ENCODE measurements at places on chromosomes 1 and 21.

GRCh38 chr1:241848686-241849344 is 811 bp downstream of the EXO1 start:
- DNase-seq = no peak

- DNase-seq = no peak
These were observed 10.1 kb upstream of the PADI1 start for GRCh38 chr1:17194615-17195528.

GRCh38 chr1:244286341-244286740 is 165.4 kb downstream of the ADSS2 start:
- no peak for DNase-seq

- no peak for DNase-seq
These were observed 39.0 kb downstream of the SLC37A1 start for GRCh38 chr21:42552407-42553336.

DNA sequence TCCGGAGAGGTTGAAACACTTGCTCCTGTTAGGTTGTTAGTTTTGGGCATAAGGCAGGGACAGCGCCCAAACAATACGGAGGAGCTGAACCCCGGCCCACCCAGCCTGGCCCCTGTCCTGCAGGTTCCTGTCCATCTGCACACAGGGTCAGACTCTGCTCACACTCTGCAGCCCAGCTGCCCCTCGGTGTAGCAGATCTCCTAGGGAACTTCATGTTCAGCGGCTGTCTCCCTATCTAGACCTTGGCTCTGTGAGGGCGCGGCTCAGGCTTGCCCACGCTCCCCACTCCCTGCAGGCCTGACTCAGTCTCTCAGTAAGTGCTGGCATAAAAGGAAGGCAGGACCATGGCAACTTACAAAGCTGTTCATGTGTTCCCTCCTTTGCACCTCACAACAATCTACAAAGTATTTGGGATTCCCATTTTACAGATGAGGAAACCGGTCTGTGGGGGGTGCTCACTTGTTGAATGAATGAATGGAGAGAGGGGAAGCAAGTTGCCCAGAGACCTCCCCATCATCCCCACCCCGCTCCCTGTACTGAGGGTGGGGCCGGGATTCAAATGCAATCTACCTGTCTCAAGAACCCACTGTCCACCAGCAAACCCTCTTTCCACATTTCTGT is 26.2 kb downstream of the ACOT11 start:
- DNase-seq = no peak

GRCh38 chr1:234772345-234773147 is 162.6 kb upstream of the IRF2BP2 start:
- no peak for DNase-seq

- DNase-seq = no peak
These were observed 32.1 kb downstream of the IL12RB2 start for GRCh38 chr1:67339623-67340343.

DNA sequence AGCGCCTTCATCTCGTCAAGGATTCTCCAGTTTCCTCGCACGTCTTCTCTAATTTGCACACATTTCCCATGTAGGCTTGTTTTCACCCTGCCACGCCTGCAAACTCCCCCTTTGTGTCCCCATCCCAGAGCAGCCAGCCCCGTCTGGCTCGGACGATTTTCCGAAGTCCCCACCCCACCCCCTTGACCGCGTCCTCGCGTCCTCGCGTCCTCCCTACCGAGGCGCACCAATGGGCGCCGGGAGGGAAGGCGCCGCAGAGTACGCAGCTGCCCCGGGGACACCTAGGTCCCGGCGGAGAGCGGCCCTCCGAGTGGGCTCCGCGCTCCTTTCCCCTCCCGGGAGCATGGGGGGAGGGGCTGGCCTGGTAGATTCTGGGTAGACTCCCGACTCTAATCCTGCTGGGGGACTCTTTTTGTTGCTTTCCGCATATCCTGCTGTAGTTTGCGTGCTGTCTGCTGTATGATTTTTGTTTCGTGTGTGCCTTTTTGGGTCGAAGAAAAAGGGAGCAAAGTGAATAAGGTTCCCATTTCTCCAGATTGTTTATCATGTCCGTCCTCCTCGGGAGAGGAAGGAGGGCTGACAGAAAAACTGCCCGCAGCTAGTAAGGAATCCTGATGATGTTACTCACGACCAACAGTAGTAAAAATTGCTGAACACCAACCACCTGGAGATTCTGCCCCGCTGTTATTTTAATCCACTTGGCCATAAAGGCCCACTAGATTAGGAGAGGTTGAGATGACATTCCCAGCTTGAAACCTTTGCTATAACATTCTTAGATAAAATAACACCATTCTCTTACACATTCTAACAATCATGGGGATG is 1.5 kb downstream of the CACHD1 start:
- peak; percentile 10 for DNase-seq

- DNase-seq = no peak
These were observed 27.1 kb downstream of the SAMSN1 start for GRCh38 chr21:14519000-14519399.

GRCh38 chr1:90282811-90283210 is 287.9 kb downstream of the ZNF326 start:
- no peak for DNase-seq

DNA sequence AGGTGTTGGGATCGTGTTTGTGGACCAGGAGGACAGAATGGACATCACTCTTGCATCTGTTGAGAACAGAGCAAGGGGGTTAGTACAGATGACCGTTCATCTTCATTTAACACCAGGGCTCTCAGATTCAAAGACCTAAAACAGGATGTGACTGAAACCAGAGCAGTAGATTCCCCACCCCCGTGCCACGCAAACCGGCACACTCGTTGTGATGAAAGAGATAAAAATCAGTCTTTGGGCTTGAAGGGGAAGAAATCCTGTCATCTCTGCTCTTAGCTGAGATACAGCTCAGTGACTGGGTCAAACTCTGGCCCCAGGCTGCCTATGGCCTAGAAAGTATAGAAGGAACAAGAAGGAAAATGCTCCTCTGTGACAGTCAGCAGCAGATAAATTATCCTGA is 146.2 kb upstream of the KRTAP19-8 start:
- DNase-seq = no peak

- DNase-seq = no peak
These were observed 77.1 kb upstream of the CD55 start for GRCh38 chr1:207244409-207244801.

DNA sequence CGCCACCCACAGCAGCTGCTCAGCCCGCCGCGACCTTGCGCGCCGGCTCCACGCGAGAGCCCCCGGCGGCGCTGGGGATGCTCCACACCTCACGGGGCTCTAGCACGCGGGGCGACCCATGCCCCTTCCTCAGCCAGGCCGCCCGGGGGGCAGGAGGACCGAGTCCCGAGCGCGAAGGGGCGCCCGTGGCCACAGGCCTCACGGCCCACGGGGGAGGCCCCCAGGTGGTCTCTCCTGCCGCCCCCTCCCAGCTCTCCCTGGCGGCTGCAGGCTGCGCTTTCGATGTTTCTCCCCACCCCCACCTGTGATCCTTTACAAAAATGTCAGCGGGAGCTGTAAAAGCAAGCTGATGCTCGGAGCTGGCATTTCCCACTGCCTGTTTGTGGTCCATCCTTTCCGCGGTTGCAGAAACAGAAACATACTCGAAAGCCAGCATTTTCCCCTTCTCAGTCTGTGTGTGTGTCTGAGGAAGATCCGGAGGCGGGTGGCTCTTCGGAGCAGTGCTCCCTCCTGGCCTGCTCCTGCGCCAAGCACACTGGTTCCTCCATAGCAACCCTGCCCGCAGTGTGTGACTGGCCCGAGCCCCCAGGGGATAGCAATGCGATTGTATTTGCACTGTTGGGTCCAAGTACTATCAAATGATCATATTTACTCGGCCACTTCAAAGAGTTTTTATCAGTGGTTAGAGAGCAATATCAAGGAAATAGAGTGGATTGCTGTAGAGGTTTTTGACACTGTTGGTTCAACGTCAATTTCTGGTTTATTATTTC is 2.1 kb downstream of the KIF26B start:
- no peak for DNase-seq

DNA sequence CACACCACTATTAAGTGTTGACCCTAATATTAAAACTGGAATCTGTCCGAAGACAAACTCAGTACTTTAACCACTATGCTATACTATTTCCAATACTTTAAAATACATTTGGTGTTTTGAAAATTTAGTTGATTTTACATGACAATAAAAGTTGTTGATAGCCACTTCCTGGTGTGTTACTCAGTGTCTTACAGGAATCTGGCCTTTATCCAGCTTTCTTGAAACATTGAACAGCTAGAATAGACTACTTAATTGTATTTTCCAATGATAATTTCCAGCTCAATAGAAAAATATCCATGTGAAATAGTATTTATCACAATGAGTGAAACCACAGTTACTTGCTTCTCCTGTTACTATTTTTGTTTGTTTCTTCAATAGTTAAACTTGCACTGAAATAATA is 369.6 kb upstream of the ADGRL4 start:
- no peak for DNase-seq

- DNase-seq = no peak
These were observed 14.8 kb upstream of the SLC45A1 start for GRCh38 chr1:8303141-8303540.

DNA sequence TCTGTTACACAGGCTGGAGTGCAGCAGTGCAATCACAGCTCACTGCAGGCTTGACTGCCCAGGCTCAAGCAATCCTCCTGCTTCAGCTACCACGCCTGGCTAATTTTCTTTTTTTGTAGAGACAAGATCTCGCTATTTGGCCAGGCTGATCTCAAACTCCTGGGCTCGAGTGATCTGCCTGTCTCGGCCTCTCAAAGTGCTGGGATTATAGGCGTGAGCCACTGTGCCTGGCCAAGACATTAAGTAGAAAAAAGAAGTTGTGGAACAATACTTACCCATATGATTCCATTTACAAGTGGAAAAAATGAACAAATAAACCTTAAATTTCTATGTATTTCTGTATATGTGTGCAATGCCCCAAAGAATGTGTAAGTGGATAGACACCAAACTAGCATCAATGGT is 30.3 kb upstream of the ID3 start:
- no peak for DNase-seq

DNA sequence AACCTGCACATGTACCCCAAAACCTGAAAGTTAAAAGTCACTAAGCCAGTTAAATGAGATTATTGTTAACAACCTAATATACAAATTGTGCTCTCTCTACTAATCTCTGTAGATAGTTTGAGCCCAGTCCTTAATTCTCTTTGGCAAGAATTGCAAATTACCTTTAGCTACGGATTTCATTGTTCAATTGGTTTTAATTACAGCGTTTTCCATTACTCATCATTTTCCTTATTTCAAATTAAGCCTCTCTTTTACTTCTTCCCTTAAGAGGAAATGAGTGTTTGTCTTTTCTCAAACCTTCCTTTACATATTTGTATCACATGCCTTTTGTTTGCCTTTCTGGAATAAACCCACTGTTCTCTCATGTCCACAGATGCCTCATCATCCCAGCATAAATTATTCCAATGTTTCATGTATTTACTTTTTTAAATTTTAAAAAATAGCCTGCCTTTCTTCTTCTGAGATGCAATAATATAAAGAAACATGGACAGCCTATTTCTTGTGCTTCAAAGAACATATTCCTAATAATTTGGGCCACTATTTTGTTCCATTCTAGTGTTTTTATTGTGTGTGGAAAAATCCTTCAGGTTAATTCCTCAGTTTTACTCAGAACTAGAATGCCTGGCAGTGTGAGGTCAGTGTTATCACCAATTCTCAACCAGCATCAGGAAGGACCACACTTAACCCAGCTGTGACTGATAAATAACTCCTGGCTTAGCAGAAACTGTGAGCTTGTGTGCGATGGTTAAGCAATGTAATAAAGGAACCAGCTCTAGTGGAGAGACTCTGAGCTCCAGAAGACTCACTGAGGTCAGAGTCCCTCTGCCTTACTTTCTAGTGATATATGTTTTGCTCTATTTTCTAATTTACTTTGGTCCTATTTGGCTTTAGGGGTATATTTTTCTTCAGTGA is 600.5 kb downstream of the LTN1 start:
- DNase-seq = no peak

DNA sequence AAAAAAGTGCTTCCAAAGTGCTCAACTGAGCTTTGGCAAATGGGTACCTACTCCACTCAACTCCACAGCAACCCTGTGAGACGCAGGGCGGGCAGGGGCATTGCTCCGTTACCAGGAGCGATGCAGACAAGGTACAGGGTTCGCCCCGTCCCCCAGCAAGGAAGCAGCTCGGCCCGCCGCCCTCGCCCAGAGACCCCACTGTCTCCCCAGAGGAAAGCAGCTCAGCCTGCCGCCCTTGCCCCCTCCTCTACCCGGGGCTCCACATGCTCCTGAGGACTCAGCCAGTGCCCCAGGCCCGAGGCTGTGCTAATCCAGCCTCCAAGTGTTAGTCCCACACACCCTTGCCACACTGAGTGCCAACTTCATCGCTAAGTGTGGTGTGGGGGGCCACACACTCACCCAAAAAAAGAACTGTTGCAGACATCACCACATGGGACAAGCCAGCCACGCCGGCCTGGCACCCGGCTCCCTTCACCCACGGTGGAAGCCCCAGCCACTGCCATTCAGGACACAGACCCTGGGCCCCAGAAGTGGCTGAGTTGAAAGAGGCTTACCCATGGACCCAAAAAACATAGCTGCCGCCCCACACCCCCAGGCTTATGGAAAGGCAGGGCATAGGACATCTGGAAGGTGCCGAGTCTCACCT is 26.3 kb downstream of the WDR4 start:
- DNase-seq = no peak

- no peak for DNase-seq
These were observed 400.5 kb downstream of the GPATCH2 start for GRCh38 chr1:217230412-217230811.

- no peak for DNase-seq
These were observed 27.8 kb upstream of the GPR153 start for GRCh38 chr1:6288665-6289064.

DNA sequence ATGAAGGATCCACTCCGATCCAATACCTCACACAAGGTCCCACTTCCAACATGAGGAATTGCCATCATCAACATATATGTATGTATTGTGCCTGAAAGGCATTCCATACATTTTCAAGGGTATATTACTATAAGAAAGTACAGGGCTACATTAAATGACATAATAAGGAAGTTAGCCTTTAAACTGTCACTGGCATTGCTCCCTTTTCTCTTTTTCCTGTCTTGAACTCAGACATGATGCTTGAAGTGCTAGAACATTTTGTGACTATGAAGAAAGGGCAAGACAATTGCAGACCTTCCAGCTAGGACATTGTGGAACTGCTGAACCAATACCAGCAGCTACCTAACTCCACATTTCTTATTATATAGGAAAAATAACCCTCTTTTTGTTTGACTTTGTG is 2.9 kb upstream of the TSPAN2 start:
- DNase-seq = no peak

- DNase-seq = no peak
These were observed 15.1 kb downstream of the FOXJ3 start for GRCh38 chr1:42319871-42320484.

- no peak for DNase-seq
These were observed 2.6 kb downstream of the PTTG1IP start for GRCh38 chr21:44870748-44871495.

DNA sequence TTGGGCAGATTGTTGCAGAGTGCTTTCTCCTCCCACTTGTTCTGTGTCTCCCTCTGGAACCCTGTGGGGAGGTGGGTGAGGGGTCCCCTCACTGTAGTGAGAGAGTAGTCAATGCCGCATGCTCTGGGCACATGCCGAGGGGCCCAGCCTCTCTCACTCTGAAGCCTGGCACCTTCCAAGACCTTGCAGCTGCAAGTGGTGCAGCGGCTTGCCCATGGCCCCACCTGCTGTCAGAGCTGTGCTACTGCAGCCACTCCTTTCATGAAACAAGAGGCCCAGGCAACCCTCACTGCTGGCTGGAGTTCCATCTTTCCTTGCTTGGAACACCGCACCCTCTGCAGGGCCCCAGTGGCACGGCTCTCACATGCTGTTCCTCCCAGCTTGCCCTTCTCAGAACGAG is 58.4 kb upstream of the COL6A1 start:
- DNase-seq = no peak

GRCh38 chr1:231628207-231628876 is 1.8 kb downstream of the DISC1 start:
- no peak for DNase-seq

GRCh38 chr1:231059566-231060193 is 19.6 kb upstream of the FAM89A start:
- no peak for DNase-seq
